SHP77 treated with DMSO at 0.1 percent for 48 hours (cell line): ENCODE measurements at places on chromosomes 6 and 20.
A peak's percentile ranks its signal among the peaks of the same experiment; 100 is the strongest.

DNA sequence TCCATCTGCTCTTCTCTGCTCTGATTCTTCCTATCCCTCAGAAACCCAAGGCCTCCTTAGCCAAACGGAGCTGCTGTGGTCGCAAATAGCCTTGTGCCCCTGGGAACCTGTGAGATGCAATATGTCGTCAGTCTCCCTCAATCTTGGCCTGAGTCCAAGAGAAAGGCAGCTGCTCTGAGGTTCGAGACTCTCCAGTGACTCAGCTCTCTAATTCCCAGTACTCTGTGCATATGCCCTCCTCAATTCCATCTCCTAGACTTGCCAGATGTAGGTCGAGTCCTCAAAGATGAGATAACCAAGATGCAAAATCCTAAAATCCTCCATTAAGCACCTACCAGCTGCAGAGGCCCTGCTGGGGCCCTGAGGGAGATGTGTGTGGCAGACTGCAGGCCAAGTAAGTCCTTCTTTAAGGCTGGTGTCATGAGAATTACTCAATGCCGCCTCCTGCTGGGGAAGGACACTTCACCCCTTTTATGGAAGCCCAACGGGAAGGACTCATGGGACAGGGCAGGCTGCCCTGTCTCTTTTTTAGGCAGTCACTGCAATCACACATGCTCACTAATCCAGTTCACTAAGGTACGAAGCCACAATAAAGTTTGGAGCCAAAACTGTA, 28.5 kb downstream of the C6orf15 start:
- no peak for DNase-seq

DNA sequence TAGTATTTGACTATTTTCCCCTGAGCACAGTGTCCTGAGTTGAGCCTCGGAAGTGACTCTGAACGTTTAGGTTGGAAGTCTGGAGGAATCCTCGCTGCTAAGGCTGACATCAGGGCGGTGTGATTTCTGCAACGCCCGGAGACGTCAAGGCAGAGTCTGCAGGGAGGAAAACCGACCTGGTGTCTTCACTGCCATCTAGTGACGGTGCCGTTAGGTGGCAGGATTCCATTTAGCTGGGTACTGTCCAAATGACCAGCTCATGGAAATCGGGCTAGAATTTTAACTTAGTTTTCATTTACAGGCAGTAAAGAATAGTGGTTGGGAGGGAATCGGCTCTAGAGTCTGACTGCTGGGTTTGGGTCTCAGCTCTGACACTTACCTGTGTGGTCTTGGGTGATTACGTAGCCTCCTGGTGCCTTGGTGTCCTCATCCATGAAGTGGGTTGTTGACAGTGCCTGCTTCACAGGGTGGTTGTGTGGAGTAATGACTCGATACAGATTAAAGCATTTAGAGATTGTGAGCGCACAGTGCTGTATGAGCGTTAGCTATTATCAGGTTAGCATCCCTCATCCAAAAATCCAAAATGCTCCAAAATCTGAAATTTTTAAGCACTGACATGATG, 35.0 kb downstream of the FOXF2 start:
- DNase-seq, result no peak

- DNase-seq, result no peak
Observed at GRCh38 chr6:166921570-166921969, 34.8 kb downstream of the RNASET2 start.

DNA sequence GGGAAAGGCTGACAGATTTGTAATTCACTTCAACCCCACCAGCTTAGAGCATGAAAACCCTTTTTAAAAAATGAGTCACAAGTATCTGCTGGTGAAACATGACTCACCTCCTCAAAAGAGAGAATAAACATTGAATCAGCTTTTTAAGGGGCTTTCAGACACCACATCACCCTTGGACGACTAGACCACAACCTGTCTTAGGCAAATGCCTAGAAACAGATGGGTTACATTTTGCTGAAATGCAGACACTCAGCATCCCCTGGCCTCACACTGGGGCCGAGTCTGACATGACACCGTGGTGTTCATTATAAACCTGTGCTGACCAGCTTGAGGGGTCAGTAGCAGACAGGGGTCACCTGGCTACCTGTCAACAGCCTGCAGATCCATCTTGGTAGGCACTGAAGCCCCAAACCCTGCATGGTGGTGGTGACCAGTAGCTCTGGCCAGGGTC, 175.3 kb upstream of the CST7 start:
- DNase-seq, result no peak

DNA sequence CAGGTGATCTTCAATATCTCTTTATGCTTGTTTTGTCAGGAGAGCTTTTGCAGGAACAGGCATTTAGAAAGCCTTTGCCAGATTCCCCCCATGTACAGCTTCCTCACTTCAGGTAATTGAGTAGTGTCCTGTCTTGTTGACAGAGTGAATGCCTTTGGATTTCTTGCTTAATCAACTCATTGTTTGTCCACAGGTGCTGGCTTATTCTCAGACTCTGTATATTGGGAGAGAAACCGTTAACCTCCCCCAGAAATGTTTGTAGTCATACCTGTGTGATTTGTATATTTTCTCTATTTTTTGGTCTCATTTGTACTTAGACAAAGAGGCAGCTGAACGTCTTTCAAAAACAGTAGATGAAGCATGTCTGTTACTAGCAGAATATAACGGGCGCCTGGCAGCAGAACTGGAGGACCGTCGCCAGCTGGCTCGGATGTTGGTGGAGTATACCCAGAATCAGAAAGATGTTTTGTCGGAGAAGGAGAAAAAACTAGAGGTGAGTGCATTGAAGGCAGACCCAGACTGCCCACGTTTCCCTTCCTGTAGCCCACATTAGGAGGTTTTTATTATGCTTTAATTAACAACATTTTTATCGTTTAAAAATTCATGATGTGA, 32.3 kb downstream of the RPRD1B start:
- no peak for DNase-seq

- DNase-seq, result no peak
Observed at GRCh38 chr20:36113036-36113435, 41.5 kb upstream of the EPB41L1 start.

DNA sequence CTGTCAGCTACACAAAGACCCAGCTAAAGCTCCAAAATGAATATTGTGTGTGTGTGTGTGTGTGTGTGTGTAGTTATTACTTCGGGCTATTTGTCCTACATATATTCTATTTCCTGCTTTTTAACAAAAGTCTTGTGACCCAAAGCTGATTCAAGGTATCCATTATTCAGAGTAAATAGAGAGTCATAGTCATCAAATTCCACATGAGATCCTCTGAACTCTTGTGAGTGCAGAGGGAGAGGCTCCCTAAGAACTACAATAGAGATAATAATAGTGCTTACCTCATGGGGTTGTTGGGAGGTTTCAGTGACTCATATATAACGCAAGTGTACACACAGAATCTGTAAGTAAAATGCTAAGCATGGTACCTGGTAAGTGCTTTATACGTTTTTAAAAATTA, 95.6 kb upstream of the SHLD1 start:
- DNase-seq, result peak; percentile 21

GRCh38 chr6:134678436-134678889, 271.4 kb downstream of the ALDH8A1 start:
- peak; percentile 48 for DNase-seq

GRCh38 chr20:12927489-12927888, 81.3 kb upstream of the SPTLC3 start:
- no peak for DNase-seq

GRCh38 chr20:38835792-38836191, 30.3 kb downstream of the PPP1R16B start:
- no peak for DNase-seq

- no peak for DNase-seq
Observed at GRCh38 chr6:16764188-16764950, 3.1 kb upstream of the ATXN1 start.

DNA sequence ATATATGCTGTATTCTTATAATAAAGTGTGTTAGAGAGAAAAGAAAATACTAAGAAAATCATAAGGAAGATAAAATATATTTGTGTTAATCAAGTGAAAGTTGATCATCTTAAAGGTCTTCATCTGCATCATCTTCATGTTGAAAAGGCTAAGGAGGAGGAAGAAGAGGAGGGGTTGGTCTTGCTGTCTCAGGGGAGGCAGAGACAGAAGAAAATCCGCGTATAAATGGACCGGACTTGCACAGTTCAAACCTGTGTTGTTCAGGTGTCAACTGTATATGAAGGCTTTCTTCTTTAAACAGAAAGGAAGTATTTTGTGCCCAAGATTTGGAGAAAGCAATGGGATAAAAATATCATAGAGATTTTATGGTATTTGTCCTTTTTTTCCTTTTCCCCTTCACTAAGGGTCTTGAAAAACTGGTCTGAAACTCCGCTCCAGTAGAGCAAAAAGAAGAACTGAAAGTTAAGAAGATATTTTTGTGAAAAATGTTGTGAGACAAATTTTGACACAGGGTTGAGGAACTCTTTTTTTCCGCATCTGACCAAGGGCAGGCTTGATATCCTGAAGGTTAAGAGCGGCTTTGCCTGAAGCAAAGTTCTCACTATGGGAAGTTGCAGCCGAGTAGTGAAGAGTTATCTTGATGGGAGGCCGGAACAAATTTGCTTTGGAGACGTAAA, 350.7 kb downstream of the LAMA2 start:
- no peak for DNase-seq

DNA sequence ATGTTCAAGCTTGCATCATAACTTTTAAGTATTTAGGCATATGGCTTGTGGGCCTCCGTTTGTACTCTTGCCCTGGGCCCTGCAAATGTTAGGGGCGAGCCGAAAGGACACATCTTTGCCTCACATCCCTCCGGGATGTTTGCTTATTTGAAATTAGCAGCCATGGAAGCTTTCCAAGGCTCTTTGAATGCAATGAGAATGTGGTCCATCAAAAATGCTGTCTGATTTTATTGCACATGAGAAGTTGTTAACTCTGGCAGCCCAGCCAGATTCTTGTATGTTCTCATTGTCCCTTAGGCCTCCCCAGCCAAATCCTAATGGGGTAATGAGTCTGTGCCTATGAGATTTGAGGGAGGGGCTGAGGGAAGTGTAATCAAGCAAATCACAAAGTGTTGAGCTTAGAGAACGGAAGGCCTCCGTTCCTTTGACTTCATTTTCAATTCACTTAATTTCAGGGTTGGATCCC, 261.2 kb upstream of the MARCKS start:
- DNase-seq, result no peak

- peak; percentile 92 for DNase-seq
Observed at GRCh38 chr6:158655569-158656450, 6.0 kb downstream of the SYTL3 start.

DNA sequence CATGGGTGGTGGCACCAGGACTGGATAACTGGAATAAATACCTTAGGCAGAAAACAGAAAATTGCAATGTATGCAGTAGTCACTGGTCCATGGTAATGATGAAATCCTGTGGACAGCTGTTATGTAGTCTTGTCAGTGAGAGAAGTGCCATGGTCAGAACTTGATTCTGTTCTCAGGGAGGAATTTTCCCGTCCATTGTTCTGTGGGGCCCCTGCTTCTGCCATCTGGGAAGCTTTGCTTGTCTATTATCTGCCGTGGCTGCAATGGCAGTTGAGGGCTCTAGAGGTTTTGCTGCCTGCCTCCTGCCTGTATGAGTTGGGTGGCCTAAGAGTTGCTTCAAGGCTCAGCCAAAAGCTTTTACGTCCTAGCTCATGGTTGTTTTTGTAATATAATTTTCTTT, 126.8 kb upstream of the SLC35B3 start:
- no peak for DNase-seq

DNA sequence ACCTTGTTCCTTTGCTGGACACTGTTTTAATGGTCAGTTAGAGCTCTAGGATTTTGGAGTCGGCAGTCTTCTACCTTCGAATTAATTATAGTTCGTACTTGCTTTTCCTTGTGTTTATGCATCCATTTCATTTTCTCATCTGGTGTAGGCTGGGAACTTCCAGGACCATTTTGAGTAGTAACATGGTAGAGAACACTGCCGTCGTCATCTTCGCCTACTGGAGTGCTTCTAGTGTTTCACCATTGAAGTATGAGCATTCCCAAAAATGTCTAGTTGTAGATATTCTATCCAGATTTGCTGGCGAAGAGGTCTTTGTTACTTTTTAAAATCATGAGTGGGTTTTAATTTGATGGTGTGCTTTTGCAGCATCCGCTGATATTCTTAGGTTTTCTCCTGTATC, 36.9 kb downstream of the CDYL start:
- no peak for DNase-seq

DNA sequence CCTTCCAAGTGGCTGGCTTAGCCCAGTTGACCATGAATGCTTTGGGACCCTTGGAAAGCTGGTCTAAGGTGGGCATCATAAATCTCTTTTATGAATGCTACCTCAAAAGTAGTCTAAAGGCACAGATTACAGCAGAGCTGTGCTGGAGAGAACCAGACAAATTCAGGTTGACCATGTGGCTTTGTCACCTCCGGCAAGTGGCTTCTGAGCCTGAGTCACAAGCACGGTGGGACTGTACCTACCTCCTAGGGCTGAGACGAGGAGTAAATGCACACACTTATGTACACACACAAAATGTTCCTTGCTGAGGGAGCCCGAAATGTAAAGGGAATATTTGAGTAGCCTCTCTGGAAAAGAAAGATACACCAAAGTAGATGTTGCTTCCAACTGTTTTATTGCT, 155.9 kb downstream of the NFATC2 start:
- DNase-seq, result no peak

DNA sequence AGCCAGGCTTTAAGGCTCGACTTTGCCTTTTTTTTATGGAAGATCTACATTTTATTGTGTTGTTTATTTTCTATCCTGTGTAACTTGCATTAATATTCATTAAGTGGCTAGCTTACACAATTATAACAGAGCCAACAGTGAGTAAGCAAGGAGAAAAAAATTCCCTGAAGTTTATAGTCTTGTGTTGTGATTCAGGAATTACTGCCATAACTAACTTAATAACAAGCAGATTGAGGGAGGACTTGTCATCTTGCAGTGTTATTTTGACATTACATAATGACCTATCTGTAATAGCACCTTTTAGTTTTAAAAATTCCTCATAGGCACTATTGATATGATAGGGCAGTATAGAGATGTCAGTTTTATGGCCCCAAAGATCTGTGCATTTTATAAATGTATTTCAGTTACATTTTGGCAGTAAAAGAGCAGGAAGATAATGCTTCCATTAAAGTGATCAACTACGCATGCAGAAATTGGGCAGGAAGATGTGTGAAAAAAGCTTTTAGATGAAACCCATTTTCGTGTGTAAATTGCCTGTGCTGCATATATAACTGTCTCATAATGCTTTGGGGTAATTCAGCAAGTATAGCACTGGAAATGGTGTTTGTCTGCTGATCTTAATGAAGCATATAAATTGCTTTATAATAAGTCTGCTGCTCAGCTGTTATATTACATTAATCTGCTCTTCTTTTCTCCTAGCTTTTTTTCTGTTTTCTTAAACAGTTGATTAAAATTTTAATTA, 123.0 kb downstream of the SMAP1 start:
- no peak for DNase-seq

- DNase-seq, result no peak
Observed at GRCh38 chr6:158768436-158768835, 50.7 kb downstream of the EZR start.

GRCh38 chr6:109225946-109226345, 130.6 kb downstream of the CEP57L1 start:
- no peak for DNase-seq

- no peak for DNase-seq
Observed at GRCh38 chr6:27867051-27867944, 44.9 kb downstream of the OR2B2 start.

- DNase-seq, result no peak
Observed at GRCh38 chr6:13762611-13763441, 51.2 kb upstream of the RANBP9 start.
